ENCODE measurements at places on chromosomes 2 and 18.

DNA sequence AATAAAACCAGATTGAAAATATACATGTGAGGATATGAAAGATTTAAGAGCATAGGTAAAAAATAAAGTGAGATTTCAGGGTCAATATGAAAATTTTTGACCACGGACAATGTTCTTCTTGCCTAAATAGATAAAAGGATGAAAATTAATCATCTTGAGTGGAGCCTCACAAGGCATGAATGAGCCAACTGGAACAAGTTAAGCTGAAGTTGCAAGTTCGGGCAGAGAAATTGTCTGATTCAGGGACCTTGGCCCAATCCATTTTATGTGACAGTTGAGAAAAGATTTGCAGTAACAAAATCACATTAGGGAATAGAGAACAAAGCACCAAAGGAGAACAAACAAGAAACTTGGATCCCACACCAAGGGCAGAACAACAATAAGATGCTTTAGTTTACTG, 305.3 kb downstream of the TMX3 start:
- no peak for DNase-seq

DNA sequence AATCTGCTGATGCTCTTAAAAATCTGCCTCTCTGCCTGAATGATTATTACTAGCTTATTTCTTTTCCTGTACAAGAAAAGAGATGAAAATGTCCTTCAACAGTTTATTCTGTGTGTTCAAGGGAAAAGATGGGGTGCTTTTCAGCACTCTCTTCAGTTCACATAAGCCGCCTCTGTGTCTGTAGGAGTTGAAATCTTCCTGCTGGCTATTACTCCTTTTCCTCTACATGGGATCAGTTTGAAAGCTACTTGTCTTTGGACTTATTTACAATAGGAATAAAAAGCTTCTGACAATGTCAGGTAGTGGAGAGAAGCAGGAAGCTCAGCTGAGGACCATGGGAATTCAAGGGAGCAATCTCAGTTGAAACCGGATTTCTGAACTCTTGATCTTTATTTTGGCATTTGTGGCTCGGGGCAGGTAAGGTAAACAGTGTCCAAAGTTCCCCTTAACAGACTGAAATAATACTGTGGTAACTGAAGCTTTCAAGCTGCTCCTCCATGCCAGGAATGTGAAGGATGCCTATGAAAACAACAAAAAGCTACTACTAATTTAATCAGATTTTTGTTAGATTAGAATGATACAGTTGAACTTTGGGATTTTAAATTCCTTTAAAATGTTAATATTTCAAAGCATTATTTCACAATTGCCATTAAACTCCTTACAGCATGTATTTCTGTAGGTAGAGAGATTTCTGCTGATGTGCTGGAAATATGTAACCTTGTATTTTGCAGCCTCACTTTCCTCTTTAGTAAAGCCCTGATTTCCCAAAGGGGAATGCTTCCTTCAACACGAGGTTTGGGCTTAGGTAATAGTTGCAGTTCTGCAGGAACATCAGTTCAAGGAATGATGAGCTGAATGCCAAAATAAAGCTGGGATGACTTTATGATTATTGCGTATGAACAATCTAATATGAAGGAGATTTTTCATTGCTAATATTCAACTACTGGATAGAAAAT, 43.6 kb downstream of the MAPRE2 start:
- DNase-seq, result no peak

- no peak for DNase-seq
These were observed 10.4 kb downstream of the IL36A start for GRCh38 chr2:113015655-113016054.

GRCh38 chr2:213934560-213934959, 476.3 kb upstream of the VWC2L start:
- DNase-seq, result no peak

GRCh38 chr2:31011587-31011986, 126.7 kb downstream of the GALNT14 start:
- DNase-seq, result no peak

GRCh38 chr2:27074738-27075565, 3.5 kb upstream of the EMILIN1 start:
- no peak for DNase-seq

DNA sequence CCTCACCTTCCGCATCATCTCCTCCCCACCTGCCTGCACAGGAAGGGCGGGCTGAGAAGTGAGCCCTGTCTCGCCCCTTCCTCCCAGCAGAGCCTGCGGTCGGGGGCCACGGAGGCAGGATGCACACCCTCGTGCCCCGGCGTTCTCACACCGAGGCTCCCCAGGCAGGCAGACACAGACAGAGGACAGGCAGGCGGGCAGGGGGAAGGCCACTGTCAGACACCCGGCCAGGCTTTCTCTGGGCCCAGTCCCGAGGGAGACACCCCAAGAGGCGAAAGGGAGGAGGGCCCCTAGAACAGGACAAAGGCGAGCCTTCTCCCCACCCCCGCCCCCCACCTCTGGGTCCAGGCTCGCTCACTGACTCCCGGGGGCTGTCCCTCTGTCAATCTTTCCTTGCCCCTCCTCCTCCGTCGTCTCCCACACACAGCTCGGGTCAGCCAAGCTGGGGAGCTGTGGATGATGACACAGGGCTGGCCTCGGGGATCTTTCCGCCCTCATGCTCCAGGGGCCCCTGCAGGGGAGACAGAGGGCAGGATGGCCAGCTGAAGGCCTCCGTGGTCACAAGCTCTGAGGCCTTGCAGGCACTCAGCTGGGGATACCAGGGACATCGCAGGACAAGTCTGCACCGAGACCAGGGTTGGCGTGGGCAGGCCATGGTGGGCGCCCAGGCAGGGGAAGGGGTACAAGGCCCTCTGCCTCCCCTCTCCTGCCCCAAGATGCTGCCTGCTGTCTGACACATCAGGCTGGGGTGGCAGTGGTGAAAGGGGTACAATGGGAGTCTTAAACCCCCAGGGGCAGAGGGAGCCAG, 24.9 kb downstream of the BIN1 start:
- no peak for DNase-seq

- no peak for DNase-seq
These were observed 128.3 kb upstream of the ARHGAP28 start for GRCh38 chr18:6601241-6601640.
